ENCODE measurements at places on chromosomes 4 and X. TPM values are rescaled to one million over a fixed set of nuclear protein-coding genes. Genes with fewer than 3 reads are reported as not detected.

IL21 gene
- total RNA-seq = not detected

MAP7D2 gene
- total RNA-seq = 5.4 TPM

PLP2 gene
- total RNA-seq = 423 TPM

YY2 gene
- total RNA-seq = 2.9 TPM

GABRQ gene
- total RNA-seq = 0.27 TPM

PABPC5 gene
- total RNA-seq = 0.08 TPM

NKX1-1 gene
- total RNA-seq = not detected

MAGEA1 gene
- not detected for total RNA-seq

NWD2 gene
- not detected for total RNA-seq

TMEM131L gene
- 5.4 TPM for total RNA-seq

CDKN2AIP gene
- total RNA-seq = 10.4 TPM

SLC30A9 gene
- 28.2 TPM for total RNA-seq

CTSO gene
- total RNA-seq = 1.0 TPM

TBC1D19 gene
- 4.2 TPM for total RNA-seq

NRK gene
- not detected for total RNA-seq

PDLIM3 gene
- 0.12 TPM for total RNA-seq

HSFX4 gene
- not detected for total RNA-seq

SLC49A3 gene
- 0.08 TPM for total RNA-seq

COX7B2 gene
- total RNA-seq = not detected

RPS6KA6 gene
- total RNA-seq = 4.5 TPM

C1QTNF7 gene
- not detected for total RNA-seq

NKAP gene
- total RNA-seq = 6.9 TPM

STARD8 gene
- total RNA-seq = 1.8 TPM

MAGEA2 gene
- total RNA-seq = 0.16 TPM

SNCA gene
- total RNA-seq = not detected

NXF2B gene
- total RNA-seq = not detected

RBM46 gene
- not detected for total RNA-seq

WDR17 gene
- total RNA-seq = 2.3 TPM

AIMP1 gene
- total RNA-seq = 39.2 TPM

OCRL gene
- 25.1 TPM for total RNA-seq

NPY1R gene
- total RNA-seq = not detected
